ENCODE measurements at places on chromosomes 7 and 10.

GRCh38 chr7:51035716-51036115 lies 253.0 kb upstream of the GRB10 start:
- DNase-seq = no peak

GRCh38 chr7:135925210-135925609 lies 51.9 kb downstream of the MTPN start:
- no peak for DNase-seq

- no peak for DNase-seq
Measured at GRCh38 chr10:1059902-1060301, 3.7 kb downstream of the WDR37 start.

- DNase-seq = no peak
Measured at GRCh38 chr7:95472581-95473161, 13.1 kb upstream of the ASB4 start.

GRCh38 chr10:109040622-109041021 lies 882.7 kb downstream of the XPNPEP1 start:
- DNase-seq = no peak

DNA sequence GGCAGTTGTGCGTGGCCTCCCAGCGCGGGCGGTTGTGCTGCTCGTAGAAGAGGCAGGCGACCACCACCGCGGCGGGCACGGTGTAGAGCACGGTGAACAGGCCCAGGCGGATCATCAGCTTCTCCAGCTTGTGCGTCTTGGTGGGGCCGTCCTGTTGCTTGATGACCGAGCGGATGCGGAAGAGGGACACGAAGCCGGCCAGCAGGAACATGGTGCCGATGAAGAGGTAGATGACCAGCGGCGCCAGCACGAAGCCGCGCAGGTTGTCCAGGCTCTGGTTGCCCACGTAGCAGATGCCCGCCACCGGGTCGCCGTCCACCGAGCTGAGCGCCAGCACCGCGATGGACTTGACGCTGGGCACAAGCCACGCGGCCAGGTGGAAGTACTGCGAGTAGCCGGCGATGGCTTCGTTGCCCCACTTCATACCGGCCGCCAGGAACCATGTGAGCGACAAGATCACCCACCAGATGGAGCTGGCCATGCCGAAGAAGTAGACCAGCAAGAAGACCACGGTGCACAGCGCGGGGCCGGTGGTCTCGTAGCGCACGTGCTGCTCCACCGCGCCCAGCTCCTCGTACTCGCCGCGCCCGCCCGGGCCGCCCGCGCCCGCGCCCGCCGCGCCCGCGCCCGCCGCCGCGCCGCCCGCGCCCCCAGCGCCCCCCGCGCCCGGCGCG lies 2.2 kb downstream of the FZD8 start:
- DNase-seq = no peak

- no peak for DNase-seq
Measured at GRCh38 chr10:111075577-111076185, 1.1 kb upstream of the ADRA2A start.

DNA sequence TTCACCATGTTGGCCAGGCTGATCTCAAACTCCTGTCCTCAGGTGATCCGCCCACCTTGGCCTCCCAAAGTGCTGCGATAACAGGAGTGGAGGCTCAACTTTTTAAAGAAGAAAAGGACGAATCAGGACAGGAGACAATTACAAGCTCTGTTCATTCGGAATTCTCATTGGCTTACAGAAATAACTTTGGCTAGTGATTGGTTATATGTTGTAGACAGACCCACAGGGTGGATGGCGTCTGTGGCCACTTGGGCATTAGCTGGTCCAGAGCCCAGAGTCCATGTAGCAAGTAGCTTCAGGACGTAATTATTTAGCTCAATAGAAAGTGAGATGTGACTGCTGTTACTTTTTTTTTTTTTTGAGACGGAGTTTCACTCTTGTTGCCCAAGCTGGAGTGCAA lies 160.5 kb upstream of the TNRC18 start:
- no peak for DNase-seq

DNA sequence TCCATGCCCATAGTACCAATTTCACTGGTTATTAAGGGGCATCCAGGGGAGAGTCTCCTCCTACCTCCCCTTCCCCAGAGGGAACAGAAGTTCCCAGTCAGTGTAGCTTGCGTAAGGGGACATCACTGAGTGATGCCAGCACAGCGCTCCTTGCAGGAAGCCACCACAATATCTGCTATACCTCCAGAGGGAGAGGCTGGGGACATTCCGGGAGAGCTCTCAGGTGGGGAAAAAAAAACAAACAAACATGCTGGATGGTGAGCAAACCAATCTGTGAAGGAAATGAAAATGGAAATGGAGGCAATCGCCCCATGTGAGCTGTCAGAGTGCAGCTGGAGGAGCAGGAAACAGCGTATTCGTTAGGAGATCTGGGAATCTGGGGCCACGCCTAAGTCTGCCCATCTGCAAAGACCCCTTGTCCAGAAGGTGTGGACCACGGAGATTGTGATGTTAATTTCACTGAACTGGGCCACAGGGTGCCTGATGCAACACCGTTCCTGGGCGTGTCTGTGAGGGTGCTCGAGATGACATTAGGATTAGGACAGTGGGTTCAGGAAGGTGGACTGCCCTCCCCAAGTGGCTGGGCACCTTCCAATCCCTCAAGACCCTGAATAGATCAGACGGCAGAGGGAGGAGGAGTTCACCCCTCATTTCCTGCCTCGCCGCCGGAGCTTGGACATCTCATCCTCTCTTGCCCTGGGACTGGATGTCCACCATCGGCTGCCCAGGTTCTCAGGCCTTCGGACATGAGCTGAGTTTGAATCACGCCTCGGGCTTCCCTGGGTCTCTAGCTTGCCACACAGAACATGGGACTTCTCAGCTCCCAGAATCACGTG lies 30.5 kb downstream of the GNA12 start:
- DNase-seq = no peak

DNA sequence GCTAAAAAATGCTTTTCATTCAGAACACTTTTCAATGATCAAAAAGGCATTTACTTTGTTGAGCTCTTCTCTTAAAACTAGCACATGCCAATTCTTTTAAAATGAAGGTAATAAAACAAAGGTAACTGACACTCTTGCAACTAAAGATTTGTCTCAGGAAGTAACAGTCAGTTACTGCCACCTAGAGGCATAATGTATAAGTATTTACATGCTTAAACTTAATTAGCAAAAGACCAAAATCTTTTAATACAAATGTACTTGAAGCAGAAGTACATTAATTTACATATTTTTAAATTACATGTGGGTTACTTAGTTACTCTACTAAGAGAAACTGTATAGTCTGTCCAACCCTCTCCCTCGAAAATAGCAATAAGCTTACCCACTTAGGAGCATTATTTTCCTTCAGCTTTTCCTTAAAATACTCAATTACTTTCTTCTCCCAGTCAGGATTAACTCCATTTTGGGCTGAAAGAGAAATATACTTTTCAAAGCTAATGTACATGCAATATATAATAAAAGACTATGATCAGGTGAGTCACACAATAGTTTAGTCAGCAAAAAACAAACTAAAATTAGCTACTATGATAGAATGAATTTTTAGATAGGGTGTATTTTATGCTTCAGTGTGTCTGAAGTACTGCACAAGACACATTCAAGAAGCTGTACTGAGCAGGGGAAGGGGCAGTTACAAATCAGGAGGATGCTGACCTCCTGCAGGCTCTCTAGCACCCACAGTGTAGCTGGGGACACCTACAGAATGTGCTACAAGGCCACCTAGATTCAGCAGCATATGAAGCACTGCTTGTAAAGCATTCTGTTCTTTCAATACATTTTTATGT lies 13.0 kb downstream of the MCMBP start:
- DNase-seq = no peak

DNA sequence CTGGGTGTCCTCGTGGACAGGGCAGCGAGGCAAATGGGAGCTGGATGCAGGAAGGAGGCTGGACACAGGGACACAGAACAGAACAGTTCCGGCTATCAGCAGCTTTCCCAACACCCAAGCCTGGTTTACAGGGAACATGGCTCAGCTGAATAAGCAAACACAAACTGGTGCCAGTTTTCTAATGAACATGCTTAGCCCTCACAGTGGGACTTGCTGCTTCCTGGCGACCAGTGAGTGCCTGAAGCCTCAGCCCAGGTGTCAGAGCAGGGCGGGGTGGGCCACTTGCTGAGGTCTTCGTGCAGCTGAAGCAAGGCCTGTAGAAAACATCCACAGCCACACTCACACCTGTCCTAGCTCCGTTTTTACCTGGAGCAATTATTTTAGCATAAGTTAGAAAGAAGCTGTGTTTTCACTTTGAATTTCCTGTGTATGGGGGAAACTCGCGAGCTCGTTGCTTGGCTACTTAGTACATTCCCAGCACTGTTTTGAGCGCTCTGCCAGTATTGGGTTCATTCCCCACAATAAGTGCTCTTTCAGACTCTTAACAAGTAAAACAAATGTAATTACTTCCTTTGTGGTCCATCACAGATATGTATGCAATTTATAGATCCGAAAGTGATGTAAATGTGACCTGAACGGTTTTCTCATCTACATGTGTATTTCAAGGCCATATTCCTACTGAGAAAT lies 261.2 kb upstream of the SHH start:
- DNase-seq = no peak

Measured in cortex of kidney (tissue), 1 donor.